ENCODE measurements at places on chromosomes 12 and 14.

DNA sequence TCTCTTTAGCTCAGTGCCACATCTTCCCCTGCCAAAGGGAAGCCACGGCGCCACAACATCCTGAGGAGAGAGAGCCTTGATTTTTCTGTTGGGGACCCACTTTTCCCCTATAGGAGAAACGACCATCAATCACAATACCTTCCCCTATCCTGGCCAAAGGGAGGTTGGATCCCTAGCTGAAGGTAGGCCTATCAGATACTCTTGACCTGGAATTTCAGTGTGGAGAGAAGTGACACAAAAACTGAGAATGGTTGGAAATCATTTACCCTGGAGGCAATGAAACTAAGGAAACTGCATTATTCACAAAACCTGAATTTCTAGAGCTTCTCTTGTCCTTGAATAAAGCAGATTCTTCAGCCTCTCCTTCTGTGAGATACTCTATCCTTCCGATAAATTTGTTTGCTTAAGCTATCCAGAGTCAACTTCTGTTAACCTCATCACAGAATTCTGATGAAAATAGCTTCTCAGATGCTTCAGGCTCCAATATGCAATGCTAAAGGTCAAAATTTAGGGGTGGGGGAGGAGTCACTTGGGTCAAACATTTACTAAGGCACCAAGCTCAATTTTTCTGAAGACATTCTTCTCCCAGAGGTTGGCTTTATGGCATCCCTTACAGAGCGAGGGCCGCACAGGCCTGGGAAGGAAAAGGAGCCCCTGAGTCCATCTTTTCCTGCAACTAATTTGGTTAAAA lies 27.0 kb upstream of the DUSP6 start:
- no peak for DNase-seq

DNA sequence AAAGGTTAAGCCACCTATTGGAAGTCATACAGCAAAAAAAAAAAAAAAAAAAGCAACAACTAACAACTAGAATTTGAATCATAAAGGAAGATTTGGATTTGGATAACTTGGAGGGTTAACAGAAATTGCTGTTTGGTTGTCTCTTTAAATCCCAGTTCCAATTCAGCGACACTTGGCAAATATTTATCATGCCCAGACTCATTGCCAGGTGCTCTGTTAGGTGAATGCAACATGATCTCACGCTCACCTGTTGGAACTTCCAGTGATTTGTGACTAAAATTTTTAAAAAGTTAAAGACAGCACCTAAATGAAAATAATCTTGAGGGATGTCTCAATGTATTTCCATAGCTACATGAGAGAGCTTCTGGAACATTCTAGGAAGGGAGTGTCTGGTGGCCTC lies 103.7 kb downstream of the TBX3 start:
- DNase-seq = no peak

DNA sequence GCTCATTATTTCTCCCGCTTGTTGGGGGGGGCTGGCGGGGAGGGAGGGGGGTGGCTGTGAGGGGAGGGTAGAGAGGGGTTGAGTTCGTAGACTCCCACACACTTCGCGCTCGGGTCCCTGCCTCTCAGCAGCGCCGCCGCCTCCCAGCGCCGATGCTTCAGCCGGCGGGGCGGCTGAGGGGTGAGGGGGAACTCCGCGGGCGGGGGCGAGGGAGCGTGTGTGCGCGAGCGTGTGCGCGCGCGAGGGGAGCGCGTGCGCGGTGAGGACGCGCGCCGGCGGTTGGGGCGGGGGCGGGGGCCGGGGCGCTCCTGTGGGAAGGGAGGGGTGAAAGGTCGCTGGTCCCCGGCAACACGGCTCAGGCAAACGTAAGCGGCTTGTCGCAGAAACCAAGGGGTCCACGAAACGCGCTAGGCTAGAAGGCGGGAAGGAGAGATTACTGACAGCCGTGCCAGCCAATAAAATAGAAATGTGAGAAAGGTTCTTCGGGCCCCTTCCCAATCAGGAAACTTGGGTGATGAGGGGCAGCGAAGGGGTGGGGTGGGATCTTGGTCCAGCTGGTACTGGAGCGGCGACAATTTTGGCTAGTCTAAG lies 343 bp upstream of the NOVA1 start:
- peak; percentile 94 for DNase-seq

GRCh38 chr14:77832297-77832696 lies 32.4 kb downstream of the ADCK1 start:
- no peak for DNase-seq

- DNase-seq = no peak
These were observed 91.9 kb upstream of the CPM start for GRCh38 chr12:69024907-69025306.

DNA sequence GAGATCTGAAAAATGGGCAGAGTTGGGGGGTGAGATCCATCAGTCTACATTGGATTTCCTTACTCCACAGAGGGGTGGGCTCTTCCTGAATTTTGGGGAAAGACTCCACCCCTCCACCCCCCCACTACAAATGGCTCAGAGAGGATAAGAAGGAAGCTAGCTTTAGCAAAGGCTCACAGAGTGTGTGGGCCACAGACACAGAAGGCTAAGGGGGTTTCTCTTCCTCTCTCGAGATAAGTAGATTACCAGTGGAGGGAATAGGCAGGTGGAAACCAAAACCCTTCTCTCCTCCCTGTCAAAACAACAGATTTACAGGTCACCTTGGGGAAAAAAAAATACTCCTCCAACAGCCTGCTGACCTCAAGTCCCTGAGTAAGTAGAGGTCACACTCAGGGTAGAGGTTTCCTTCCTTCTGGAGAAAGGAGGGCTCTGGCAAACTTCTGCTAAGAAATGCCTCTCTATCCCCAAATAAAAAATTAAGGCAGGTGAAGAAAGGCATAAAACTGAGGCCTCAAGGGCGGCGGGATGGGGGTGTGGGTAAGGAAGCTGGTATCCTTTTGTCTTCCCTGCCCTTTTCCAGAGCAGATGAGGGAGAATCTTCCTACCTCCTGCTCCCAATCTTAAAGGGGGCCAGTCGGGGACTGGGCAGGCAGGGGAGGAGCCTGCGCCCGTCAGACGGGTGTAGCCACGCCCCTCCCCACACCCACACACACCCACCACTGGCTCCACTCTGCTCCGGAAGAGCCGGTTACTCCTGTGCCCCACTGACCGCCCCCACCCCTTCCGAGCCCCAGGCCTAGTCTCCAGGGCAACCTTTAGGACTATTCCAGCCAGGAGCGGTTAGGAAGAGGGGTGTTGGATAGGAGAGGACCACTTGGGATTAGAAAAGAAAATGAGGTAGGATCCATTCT lies 1.9 kb upstream of the BAZ2A start:
- DNase-seq = peak; percentile 25

- DNase-seq = no peak
These were observed 44.8 kb downstream of the GCH1 start for GRCh38 chr14:54857830-54858269.

DNA sequence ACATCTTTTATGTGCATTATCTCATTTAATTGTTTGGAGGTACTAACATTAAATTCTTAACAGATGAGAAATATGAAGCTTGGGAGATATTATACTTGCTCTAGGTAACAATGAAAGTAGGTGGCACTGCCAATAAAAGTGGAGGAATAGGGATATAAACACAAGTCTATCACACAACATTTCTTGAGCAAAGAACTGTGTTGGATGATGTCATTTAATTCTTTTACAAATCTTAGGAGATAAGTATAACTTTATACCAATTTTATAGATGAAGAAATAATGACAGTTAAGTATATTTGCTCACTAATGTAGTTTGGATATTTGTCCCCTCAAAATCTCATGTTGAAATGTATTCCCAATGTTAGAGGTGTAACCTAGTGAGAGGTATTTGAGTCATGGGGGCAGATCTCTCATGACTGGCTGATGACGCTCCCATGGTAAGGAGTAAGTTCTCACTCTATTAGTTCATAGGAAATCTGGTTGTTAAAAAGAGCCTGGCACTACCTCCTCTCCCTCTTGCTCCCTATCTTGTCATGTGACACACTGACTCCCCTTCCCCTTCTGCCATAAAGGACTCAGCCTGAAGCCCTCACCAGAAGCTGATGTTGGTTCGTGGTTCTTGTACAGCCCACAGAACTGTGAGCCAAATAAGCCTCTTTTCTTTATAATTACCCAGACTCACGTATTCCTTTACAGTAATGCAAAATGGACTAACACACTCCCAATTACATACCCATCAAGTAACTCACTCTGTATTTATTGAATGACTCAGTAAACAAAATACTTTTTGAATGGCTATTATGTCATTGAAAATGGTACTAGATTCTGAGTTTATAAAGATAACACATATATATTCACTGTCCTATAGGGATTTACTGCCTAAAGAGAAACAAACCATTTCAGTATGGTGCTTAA lies 146.8 kb upstream of the KITLG start:
- DNase-seq = peak; percentile 48

DNA sequence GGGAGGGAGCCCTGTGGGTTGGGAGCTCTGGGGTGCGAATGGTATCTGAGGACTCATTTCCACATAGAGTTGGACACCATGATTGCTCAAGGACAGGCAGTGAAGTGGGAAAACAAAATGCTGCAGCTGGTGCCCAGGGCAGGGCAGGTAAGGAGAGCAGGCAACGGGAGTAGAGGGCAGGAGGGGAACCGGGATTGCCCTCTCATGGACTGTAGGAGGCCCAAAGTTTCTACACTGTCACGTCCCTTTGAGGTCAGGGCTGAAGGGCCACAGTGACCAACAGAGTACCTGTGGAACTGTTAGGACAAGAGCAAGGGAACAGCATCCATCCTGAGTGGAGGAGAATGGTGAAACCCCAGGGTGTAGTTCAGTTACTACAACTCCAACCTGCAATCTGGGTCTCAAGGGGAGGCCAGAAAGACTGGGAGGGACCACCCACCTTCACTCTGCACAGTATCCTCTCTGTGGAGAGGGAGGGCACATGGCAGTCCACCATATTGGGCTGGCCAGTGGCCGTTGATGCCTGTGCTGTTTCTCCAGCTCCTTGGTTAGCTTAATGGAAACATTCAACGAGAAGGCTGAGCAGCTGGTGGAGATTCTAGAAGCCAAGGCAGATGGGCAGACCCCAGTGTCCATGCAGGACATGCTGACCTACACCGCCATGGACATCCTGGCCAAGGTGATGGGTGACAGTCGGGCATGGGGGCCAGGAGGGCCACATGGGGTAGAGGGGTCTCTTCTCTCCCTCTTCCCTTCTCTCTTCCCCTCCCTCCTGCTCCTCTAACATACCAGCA lies 22.2 kb downstream of the CYP46A1 start:
- DNase-seq = no peak

- peak; percentile 90 for DNase-seq
These were observed 93.9 kb upstream of the EVL start for GRCh38 chr14:99971087-99971940.
